Muscle of back (tissue), 13 donors: ENCODE measurements at places on chromosomes 16 and 17. TPM values are rescaled to one million over a fixed set of nuclear protein-coding genes. Genes with fewer than 3 reads are reported as not detected.

DNA sequence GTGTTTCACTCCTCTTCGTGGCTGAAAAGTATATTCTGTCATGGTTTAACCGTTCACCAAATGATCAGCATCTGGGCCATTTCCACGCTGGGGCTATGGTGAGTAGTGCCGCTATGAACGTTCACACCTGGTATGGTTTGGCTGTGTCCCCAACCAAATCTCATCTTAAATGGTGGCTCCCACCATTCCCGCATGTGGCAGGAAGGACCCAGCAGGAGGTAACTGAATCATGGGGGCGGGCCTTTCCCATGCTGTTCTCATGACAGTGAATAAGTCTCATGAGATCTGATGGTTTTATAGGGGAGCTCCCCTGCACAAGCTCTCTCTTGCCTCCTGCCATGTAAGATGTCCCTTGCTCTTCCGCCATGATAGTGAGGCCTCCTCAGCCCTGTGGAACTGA, 45.7 kb upstream of the ZNF469 start:
- no peak for DNase-seq

- no peak for DNase-seq
Observed at GRCh38 chr16:47779201-47780016, 318.3 kb downstream of the PHKB start.

- peak; percentile 75 for DNase-seq
Observed at GRCh38 chr16:1042866-1043265, 29.7 kb upstream of the SSTR5 start.

LGALS9B gene
- not detected for polyA plus RNA-seq

DNA sequence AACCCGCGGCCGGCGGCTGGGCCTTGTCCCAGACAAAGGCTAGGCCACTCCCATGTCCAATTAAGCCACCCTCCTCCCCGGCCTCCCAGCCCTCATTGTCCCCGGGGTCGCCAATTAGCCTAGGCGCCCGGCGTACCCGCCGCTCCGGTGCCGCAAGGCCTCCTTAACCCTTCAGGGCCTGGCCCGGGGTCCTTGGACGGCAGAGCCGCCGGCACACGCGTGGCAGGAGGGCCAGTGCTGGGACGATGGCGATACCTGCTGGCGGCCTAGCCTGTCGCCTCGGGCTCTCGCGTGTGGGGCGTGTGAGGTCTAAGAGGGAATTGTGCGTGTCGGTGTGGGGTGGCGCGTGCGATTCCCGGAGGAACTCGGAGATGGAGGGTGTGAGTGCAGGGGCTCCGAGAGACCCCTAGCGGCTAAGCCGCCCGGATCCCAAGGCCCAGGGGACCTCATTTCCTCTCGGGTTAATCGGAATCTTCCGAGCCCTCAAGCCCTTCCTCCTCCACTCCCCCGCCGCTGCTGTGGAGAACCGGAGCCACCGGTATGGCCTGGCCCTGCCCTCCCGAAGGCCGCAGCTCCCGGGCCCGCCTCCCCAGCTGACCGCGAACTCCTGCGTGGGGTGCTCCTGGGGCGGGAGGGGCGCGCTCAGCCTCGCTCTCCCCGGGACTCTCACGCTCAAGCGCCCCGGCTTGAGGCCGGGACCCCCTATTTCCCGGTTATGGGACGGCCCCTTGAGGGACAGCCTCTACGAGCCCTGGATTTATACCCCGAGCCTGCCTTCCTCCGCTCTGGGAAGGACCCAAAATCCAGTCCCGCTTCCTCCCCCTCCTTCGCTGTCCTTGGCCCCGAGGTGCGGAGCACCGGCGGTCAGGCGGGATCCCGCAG, 11.9 kb downstream of the TBX2 start:
- DNase-seq = peak; percentile 94
